Ascending aorta (tissue), 2 donors: ENCODE measurements at places on chromosomes 3 and 15.

DNA sequence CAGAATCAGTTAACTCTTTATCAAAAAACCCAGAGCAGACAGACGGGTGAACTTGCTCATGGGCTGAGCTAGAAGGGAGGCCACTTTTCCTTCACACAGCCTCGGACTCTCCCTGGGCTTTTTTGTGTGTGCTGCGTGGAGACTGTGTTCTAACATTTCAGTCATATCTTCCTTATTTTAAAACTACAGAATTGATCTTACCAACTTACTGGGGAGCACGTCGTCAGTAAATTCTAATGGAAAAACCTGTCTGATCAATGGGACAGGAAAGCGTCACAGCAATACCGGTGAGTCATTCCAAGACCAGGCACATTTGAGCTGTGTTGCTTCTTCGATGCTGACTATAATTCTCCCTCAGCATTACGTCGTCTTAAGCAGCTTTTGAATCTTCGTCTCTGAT lies 145.1 kb downstream of the LPP start:
- H3K4me3 ChIP-seq: no peak overlapping the region
- no peaks in the 10 kb centered on the region for H3K36me3 ChIP-seq
- DNase-seq: no peak
- H3K27ac ChIP-seq: peak overlapping the region; percentile 87
- peaks cover 66% of the 10 kb centered on the region for H3K4me1 ChIP-seq

- H3K27me3 ChIP-seq: no peaks in the 10 kb centered on the region
- no peak for DNase-seq
- peaks cover 16% of the 10 kb centered on the region for H3K36me3 ChIP-seq
- no peaks in the 10 kb centered on the region for H3K4me1 ChIP-seq
- H3K4me3 ChIP-seq: no peak overlapping the region
- no peak overlapping the region for H3K27ac ChIP-seq
These were observed 38.4 kb downstream of the FAH start for GRCh38 chr15:80191198-80191597.

GRCh38 chr3:194381460-194381875 lies 11.9 kb upstream of the LRRC15 start:
- no peaks in the 10 kb centered on the region for H3K4me1 ChIP-seq
- H3K27me3 ChIP-seq: no peaks in the 10 kb centered on the region
- peak; percentile 45 for DNase-seq
- H3K4me3 ChIP-seq: no peak overlapping the region

DNA sequence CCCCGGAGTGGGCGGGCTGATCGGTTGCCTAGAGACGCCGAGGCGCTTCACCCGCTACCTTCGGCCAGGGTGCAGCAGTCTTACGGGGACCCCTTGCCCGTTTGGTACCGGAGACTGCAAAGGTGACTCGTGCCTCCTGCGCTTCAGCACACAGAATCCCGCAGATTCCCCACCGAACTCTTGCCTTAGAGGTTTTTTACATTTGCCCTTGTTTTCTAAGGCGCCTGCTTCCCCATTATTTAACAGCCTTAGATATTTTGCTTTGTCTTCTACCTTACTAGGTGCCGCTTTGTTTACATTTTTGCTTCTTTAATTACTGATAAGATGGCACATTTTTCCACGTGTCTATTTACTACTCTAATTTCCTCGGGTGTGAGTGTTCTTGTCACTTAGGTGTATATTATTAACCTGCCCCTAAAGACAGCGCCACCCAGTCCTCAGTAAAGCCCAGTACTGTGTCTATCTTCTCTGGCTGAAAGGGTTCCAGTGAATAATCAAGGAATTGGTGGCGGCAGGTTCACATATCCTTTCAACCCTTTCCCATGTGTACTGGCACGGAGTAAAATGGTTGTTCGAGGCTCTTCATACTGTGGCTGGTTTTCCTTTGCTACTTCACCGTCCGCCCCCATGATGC lies 573 bp upstream of the CEP152 start:
- no peak for DNase-seq
- H3K36me3 ChIP-seq: no peaks in the 10 kb centered on the region
- peaks cover 3% of the 10 kb centered on the region for H3K4me1 ChIP-seq
- H3K27ac ChIP-seq: no peak overlapping the region

DNA sequence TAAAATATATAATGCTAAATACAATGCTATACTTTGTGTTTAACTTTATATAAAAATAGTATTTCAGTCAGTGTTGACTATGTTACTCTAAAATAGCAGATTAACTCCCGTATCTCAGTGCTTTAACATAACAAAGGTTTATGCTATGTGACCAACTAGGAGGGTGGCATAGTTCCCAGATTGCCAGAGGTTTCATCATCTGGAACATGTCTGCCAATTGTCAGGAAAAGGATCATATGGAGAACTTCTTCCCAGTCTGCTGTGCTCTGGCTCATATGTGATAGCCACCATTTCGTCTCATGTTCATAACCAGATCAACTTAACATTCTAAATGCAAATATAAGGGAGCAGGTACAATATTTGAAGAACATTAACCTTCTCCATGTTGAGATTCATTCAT lies 720.2 kb downstream of the MCTP2 start:
- H3K4me3 ChIP-seq: no peak overlapping the region
- no peaks in the 10 kb centered on the region for H3K4me1 ChIP-seq
- DNase-seq: no peak
- no peak overlapping the region for H3K27ac ChIP-seq
- no peaks in the 10 kb centered on the region for H3K36me3 ChIP-seq

DNA sequence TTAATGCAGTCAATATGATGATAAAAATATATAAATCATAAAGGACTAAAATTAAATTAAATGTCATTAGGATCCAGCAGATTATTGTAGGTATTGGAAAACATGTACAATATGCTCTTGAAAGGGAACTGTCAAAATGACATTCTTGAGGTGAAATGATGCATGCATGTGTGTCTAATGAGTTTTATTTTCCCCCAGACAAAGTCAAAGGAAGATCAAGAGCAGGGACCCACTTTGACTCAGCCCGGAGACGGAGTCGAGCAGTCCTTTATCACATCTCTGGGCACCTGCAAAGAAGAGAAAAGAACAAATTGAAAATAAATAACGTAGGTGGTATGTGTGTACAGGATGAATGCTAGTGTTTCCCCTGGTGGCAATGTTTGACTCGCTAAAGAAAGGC lies 194.1 kb downstream of the KCNH8 start:
- no peak for DNase-seq
- H3K27me3 ChIP-seq: no peaks in the 10 kb centered on the region
- no peaks in the 10 kb centered on the region for H3K4me1 ChIP-seq
- no peak overlapping the region for H3K4me3 ChIP-seq
- no peak overlapping the region for H3K27ac ChIP-seq

DNA sequence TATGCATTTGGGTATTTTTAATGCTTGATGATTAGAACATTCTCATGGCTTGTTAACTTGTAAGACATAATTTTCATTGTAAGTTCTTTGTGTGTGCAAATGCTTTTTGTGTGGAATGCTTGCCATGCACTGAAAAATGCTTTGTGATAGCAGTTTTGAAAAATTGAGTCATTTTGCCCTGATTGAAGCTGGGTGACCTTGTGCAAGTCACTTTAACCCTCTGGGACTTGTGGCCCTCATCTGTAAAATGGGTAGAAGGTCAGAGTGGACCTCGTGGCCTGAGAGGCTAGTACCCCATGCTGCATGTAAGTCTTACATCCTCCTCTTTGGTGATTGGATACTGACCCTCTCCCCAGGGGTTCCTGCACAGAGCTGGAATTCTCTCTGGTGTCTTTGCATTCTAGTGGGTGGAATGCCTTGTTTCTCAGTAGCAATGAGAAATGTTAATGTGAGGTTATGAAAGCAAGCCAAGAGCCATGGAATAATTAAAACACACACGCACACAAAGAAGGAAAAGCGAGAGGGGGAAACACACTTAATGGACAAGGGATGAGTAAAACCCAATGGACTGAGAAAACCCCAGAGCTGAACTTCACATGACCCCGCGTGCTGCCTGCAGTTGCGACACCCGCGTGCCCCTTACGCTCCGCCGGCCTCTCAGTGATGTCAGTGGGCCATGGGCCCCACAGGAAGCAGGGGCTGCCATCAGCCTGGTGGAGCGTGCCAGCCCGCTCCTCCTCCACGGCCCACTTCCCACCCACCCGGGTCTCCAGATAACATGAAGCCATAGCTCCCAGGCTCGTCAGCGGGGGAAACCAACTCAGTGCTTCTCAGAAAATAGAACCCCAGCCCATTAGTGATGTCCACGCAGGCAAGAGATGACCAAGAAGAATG lies 44.0 kb downstream of the SMAD3 start:
- peaks cover 54% of the 10 kb centered on the region for H3K4me1 ChIP-seq
- DNase-seq: peak; percentile 47
- H3K36me3 ChIP-seq: no peaks in the 10 kb centered on the region
- H3K4me3 ChIP-seq: no peak overlapping the region
- no peaks in the 10 kb centered on the region for H3K27me3 ChIP-seq
- peak overlapping the region; percentile 37 for H3K27ac ChIP-seq
